SJSA1 (cell line): ENCODE measurements at places on chromosomes 4 and X. TPM values are rescaled to one million over a fixed set of nuclear protein-coding genes. Genes with fewer than 3 reads are reported as not detected.
A peak's percentile ranks its signal among the peaks of the same experiment; 100 is the strongest.

- H3K27me3 ChIP-seq, result no peaks in the 10 kb centered on the region
- no peaks in the 10 kb centered on the region for H3K4me1 ChIP-seq
- DNase-seq, result no peak
- H3K4me3 ChIP-seq, result no peak overlapping the region
Observed at GRCh38 chrX:120761810-120762209, 113.9 kb downstream of the CT47B1 start.

Gene SPARCL1
- not detected in 2 replicates for total RNA-seq

Gene XPNPEP2
- 0.03 TPM in 1 of 2 replicates, not detected in the other for total RNA-seq

GRCh38 chrX:136574548-136574947 lies 42.5 kb downstream of the VGLL1 start:
- no peaks in the 10 kb centered on the region for H3K36me3 ChIP-seq
- H3K4me3 ChIP-seq, result no peak overlapping the region
- no peaks in the 10 kb centered on the region for H3K27me3 ChIP-seq
- H3K4me1 ChIP-seq, result no peaks in the 10 kb centered on the region
- H3K27ac ChIP-seq, result no peak overlapping the region

DNA sequence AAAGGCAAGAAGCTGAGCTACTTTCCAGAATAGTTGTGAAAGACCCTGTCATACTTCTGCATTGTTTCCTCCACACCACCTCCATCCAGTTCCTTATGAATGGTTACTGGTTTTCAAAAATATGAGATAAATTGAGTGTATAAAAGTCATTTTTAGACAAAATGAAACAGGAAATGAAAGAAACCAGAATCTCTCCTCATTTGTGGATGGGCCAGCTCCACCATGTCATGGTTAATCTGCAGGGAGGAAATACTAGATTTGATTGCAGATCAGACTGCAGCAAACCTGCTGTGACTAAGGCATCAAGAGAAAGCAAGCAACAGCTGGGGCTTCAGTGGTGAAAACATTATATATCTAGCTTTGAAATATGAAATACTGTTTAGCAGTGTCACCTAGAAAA lies 23.8 kb downstream of the F9 start:
- H3K4me1 ChIP-seq, result no peaks in the 10 kb centered on the region
- H3K27ac ChIP-seq, result no peak overlapping the region
- DNase-seq, result no peak
- H3K4me3 ChIP-seq, result no peak overlapping the region
- no peaks in the 10 kb centered on the region for H3K36me3 ChIP-seq

- H3K27me3 ChIP-seq, result no peaks in the 10 kb centered on the region
- H3K4me1 ChIP-seq, result peaks cover 16% of the 10 kb centered on the region
- DNase-seq, result no peak
- no peak overlapping the region for H3K27ac ChIP-seq
Observed at GRCh38 chrX:129653971-129654651, 645 bp downstream of the APLN start.

Gene CT45A10
- not detected in 2 replicates for total RNA-seq

- no peak for DNase-seq
- H3K27ac ChIP-seq, result no peak overlapping the region
- H3K4me3 ChIP-seq, result no peak overlapping the region
- H3K27me3 ChIP-seq, result no peaks in the 10 kb centered on the region
- no peaks in the 10 kb centered on the region for H3K4me1 ChIP-seq
Observed at GRCh38 chr4:90575371-90575770, 448.2 kb downstream of the CCSER1 start.

GRCh38 chr4:187940299-187940698 lies 55.3 kb upstream of the ZFP42 start:
- no peak overlapping the region for H3K27ac ChIP-seq
- no peak for DNase-seq

Gene TMPRSS11D
- total RNA-seq, result not detected in 2 replicates

Gene LNX1
- total RNA-seq, result 0.09 TPM in 1 of 2 replicates, not detected in the other

Gene NAP1L3
- total RNA-seq, result 1.7 and 3.0 TPM in 2 replicates

- H3K27me3 ChIP-seq, result no peaks in the 10 kb centered on the region
- no peaks in the 10 kb centered on the region for H3K36me3 ChIP-seq
- DNase-seq, result no peak
- H3K4me3 ChIP-seq, result no peak overlapping the region
- H3K4me1 ChIP-seq, result no peaks in the 10 kb centered on the region
- no peak overlapping the region for H3K27ac ChIP-seq
Observed at GRCh38 chr4:8419222-8420041, 21.1 kb downstream of the ACOX3 start.

DNA sequence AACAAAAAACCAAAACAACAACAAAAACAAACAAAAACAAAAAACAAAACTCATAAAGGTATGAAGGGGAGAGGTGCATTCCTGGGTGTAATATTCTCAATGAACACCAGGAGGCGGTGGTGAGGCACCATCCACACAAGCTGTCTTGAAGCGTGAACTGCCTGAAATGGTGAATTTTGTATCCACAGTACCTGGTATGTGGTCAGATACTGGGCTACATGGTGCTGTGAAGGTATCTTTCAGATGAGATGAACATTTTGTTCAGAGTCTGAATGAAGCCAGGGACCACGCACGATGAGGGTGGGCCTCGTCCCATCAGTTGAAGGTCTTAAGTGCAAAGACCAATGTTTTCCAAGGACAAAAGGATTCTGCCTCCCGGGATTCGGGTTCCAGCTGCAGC lies 58.5 kb downstream of the ASMT start:
- no peak overlapping the region for H3K4me3 ChIP-seq
- no peak overlapping the region for H3K27ac ChIP-seq
- no peaks in the 10 kb centered on the region for H3K36me3 ChIP-seq

- H3K4me3 ChIP-seq, result no peak overlapping the region
- H3K27ac ChIP-seq, result no peak overlapping the region
- H3K27me3 ChIP-seq, result no peaks in the 10 kb centered on the region
Observed at GRCh38 chrX:49915361-49916222, 6.8 kb upstream of the CLCN5 start.

- peaks cover 18% of the 10 kb centered on the region for H3K4me1 ChIP-seq
- no peaks in the 10 kb centered on the region; the same call in 1 of the 2 replicates for H3K36me3 ChIP-seq
- H3K4me3 ChIP-seq, result no peak overlapping the region
- H3K27ac ChIP-seq, result no peak overlapping the region
- DNase-seq, result no peak
- H3K27me3 ChIP-seq, result no peaks in the 10 kb centered on the region
Observed at GRCh38 chr4:153260132-153260531, 55.9 kb downstream of the TRIM2 start.

DNA sequence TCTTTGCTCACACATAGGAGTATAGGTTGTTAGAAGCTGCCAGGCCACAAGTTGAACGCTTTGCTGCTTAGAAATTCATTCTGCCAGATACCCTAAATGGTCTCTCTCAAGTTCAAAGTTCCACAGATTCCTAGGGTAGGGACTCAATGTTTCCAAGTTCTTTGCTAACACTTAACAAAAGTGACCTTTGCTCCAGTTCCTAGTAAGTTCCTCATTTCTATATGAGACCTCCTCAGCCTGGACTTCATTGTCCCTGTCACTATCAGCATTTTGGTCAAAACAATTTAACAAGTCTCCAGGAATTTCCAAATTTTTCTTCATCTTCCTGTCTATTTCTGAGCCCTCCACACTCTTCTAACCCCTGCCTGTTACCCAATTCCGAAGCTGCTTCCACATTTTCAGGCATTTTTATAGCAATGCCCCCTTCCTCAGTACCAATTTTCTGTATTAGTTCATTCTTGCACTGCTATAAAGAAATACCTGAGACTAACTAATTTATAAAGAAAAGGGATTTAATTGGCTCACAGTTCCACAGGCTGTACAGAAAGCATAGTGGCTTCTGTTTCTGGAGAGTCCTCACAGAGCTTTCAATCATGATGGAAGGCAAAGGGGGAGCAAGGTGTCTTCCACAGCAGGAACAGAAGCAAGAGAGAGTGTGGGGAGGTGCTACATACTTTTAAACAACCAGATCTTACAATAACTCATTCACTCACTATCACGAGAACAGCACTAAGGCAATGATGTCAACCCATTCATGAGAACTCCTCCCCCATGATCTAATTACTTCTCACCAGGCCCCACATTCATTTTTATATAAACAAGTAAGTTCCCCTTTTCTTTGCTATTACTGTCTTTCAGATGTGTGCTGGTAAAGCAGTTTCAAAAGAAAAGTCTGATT lies 11.5 kb upstream of the TLR1 start:
- H3K4me1 ChIP-seq, result peaks cover 34% of the 10 kb centered on the region
- no peak overlapping the region for H3K4me3 ChIP-seq
- no peaks in the 10 kb centered on the region for H3K36me3 ChIP-seq
- H3K27ac ChIP-seq, result no peak overlapping the region
- H3K27me3 ChIP-seq, result no peaks in the 10 kb centered on the region

GRCh38 chr4:122403861-122404260 lies 25.1 kb downstream of the ADAD1 start:
- H3K27ac ChIP-seq, result no peak overlapping the region
- no peak for DNase-seq
- H3K4me1 ChIP-seq, result no peaks in the 10 kb centered on the region
- no peak overlapping the region for H3K4me3 ChIP-seq
- H3K27me3 ChIP-seq, result peaks cover 5% of the 10 kb centered on the region; the same call in 1 of the 2 replicates
- no peaks in the 10 kb centered on the region for H3K36me3 ChIP-seq

DNA sequence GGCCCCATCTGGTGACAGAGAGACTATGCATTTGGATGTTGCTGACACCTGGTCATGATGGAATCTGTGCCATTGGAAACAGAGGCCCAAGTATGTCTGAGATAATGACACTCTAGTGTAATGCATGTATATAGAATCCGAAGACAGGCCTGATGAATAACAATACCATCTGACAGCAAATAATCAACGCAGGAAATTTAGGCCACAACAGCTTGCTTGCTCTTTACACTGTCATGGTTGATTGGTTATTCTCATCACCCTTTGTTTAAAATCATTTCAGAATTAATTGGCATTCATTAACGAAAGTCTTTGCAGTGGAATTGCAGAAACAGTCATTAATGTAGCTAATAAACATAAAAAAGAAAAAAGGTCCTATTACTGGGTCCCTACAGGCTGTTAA lies 194.8 kb downstream of the AFF2 start:
- H3K4me1 ChIP-seq, result no peaks in the 10 kb centered on the region
- H3K27me3 ChIP-seq, result no peaks in the 10 kb centered on the region
- no peak for DNase-seq

- no peak overlapping the region for H3K4me3 ChIP-seq
- DNase-seq, result no peak
- no peak overlapping the region for H3K27ac ChIP-seq
- no peaks in the 10 kb centered on the region for H3K4me1 ChIP-seq
- no peaks in the 10 kb centered on the region for H3K36me3 ChIP-seq
- no peaks in the 10 kb centered on the region for H3K27me3 ChIP-seq
Observed at GRCh38 chrX:69844636-69845035, 205.1 kb downstream of the AWAT2 start.

GRCh38 chrX:30931920-30932319 lies 42.9 kb upstream of the TAB3 start:
- no peaks in the 10 kb centered on the region for H3K4me1 ChIP-seq
- H3K27me3 ChIP-seq, result no peaks in the 10 kb centered on the region
- H3K4me3 ChIP-seq, result no peak overlapping the region
- DNase-seq, result no peak
- H3K27ac ChIP-seq, result no peak overlapping the region

GRCh38 chr4:16264798-16265197 lies 38.5 kb upstream of the TAPT1 start:
- no peaks in the 10 kb centered on the region for H3K4me1 ChIP-seq
- H3K4me3 ChIP-seq, result no peak overlapping the region
- DNase-seq, result no peak

Gene PAGE4
- total RNA-seq, result not detected in 2 replicates

Gene CT45A2
- total RNA-seq, result not detected in 2 replicates

Gene MMGT1
- total RNA-seq, result 32.4 and 39.4 TPM in 2 replicates

DNA sequence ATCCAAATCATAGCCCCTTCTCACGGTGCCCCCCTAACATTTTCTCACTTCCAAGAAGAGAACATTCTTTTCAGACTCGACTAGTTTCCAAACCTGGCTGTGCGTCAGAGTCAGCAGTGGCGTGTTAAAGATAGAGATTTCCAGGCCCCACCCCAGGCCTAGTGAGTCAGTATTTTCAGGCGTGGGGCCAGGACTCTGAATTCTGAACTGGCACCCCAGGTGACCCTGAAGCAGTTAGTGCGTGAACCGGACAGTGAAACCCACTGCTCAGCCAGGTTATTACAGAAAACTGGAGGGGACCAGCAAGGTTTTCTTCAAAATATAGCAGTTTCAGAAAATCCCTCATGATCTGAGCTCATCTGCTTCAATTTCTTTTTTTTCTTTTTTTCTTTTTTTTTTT lies 35.0 kb upstream of the BCOR start:
- H3K27ac ChIP-seq, result peak overlapping the region; percentile 69
- no peaks in the 10 kb centered on the region for H3K27me3 ChIP-seq
- H3K36me3 ChIP-seq, result no peaks in the 10 kb centered on the region
- peak; percentile 63 for DNase-seq
- H3K4me1 ChIP-seq, result peaks cover 22% of the 10 kb centered on the region
- no peak overlapping the region for H3K4me3 ChIP-seq

Gene GPM6B
- total RNA-seq, result not detected in 2 replicates

DNA sequence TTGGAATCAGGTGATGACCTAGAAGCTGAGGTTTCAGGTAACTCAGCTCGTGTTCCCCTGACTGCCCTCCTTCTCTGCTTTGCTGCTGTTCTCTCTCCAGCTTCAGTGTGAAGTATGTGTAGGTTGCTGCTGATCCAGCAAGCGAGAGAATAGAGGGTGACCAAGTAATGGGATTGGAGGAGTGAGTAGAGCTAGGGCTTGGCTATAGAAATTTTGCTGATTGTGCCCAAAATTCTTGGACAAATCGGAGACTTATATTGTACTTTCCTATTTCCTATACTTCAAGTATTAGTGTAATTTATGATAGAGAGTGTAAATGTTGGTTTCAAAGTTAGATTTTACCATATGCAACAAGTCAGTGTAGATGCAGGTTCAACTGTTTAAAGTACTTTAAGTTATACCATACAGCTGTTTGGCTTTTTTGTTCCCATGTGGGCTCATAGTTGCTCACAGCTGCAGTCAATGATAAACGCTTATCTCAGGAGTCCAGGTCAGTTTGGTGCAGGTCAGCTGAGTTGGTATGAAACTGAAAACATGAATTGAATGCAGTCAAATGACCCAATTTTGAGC lies 48.0 kb downstream of the RAPGEF2 start:
- no peak for DNase-seq
- H3K27me3 ChIP-seq, result no peaks in the 10 kb centered on the region
- H3K4me3 ChIP-seq, result no peak overlapping the region
- no peak overlapping the region for H3K27ac ChIP-seq
- H3K4me1 ChIP-seq, result no peaks in the 10 kb centered on the region; the same call in 1 of the 2 replicates
- H3K36me3 ChIP-seq, result no peaks in the 10 kb centered on the region

GRCh38 chrX:79036157-79036880 lies 91.1 kb downstream of the P2RY10 start:
- no peak overlapping the region for H3K4me3 ChIP-seq
- no peak for DNase-seq

DNA sequence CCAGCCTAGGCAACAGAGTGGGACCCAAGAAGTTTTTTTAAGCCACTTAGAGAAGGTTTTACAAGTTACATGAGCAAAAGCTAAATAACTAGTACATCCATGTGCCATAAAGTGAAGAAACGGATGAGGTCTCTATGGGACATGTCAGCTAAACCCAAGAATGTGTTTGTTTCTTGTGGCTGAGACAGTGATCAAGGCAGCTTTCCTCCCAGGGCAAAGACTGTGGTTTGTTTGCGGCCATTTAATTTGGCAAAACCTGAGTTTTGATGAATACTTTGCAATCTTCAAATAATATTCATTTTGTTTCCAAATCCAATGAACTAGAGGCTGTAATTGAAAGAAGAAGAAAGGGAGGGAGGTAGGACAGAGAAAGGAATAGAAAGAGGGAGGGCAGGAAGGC lies 44.9 kb upstream of the SLC2A9 start:
- H3K27ac ChIP-seq, result no peak overlapping the region
- no peaks in the 10 kb centered on the region for H3K27me3 ChIP-seq
- no peaks in the 10 kb centered on the region for H3K36me3 ChIP-seq
- no peaks in the 10 kb centered on the region for H3K4me1 ChIP-seq
- no peak for DNase-seq
- H3K4me3 ChIP-seq, result no peak overlapping the region

Gene PGRMC1
- 143 and 174 TPM in 2 replicates for total RNA-seq
